ENCODE measurements at places on chromosomes 7 and 10.
A peak's percentile ranks its signal among the peaks of the same experiment; 100 is the strongest.

DNA sequence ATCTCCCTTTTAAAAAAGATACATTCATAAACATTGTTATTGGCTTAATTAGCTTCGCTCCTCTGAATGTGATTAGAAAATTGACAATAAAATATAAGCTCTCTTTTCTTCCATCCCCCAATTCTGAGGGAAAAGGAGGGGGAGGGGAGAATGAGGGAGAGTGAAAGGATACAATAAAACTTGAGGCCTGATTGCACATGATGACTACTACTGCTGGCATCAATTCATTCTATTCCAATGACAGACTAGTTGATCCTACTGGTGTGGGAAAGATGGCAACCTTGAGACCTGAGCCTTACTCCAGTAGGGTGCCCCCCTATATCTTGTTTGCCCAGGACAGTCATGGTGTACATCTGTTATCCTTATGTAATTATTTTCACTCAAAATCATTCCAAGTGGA lies 4.5 kb upstream of the IQUB start:
- peak; percentile 10 for DNase-seq

DNA sequence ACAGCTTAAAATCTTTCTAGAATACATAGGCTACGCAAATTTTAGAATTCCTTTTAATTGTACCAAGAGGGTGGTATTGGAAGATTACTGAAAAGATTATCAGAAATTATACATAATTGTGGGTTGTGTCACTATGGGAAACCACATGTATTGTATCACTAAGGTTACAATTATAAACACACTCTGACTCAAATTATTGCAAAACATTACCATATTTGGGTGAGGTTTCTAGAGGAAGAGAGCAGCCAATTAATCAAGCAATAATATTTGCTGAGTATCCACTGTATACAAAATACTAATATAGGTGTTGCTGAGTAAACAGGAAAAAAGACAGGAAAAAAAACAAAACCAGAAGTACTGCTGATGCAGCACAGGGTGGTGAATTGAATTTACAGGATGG lies 3.1 kb upstream of the CAPZA2 start:
- DNase-seq, result peak; percentile 63

DNA sequence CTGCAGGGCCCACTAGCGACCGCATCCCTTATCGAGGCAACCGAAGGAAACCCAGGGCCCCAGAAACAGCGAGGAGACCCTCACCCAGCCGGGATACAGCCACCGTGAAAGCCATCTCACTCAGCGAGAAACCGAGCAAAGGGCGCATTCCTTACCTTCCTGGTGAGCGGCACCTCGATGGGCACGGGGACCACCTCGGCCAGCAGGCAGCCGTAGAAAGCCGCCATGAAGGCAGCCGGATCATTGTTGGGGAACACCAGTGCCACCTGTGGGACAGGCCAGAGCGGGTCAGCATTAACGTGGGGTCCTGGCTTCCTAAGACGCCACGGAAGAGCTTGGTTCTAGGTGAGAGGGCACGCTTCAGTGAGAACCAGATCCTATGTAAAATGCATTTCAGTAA lies 263.7 kb downstream of the ZMYND11 start:
- no peak for DNase-seq

GRCh38 chr7:38902449-38902848 lies 6.5 kb downstream of the VPS41 start:
- peak; percentile 36 for DNase-seq

- no peak for DNase-seq
These were observed 55.3 kb downstream of the NEURL1 start for GRCh38 chr10:103548581-103549348.

DNA sequence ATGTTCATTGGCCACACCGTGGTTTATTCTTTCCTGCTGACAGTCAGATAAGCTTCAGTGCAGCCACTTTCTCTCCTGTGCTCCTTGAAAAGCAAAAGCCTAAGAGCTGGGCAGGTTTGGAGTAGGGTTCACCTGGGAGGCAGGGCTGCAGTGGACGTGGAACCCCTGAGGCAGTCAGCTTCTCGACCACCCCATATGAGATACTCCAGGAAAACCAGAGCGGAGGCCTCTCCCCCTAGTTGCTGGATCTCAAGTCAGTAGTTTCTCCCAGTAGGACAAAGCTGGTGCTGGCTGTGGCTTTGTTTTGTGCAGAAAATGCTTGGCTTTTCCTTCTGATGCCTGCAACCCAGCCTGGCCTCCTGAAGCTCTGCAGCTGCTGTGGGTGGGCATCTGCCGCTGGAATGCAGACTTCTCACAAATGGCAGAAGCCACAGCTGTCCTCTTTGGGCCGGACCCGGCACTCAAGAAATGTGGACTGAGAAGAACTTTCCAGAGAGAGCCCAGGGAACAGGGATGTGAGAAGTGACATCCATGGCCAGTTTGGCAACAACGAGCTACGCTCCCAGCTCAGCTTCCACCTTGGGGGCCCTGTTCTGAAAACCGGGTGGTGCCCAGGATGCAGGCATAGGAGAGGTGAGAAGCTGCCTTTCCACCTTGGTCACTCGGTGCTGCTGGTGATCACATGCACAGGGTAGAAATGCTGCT lies 276.6 kb upstream of the TCERG1L start:
- no peak for DNase-seq

DNA sequence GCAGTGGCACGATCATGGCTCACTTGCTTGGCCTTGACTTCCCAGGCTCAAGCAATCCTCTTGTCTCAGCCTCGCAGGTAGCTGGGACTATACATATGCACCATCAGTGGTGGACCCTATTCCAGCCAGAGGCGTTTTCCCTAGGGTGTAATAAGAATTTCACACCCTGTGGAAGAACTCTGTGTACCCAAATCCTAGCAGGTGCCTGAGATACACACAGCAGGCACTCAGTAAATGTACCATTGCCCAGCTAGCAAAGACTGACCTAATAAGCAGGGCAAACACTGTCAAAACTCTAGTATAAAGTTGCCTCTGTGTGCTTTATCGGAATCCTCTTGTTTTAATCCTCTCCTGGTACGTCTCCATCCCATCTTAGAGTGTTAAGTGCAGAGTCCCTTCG lies 33.7 kb upstream of the BHLHA15 start:
- no peak for DNase-seq

DNA sequence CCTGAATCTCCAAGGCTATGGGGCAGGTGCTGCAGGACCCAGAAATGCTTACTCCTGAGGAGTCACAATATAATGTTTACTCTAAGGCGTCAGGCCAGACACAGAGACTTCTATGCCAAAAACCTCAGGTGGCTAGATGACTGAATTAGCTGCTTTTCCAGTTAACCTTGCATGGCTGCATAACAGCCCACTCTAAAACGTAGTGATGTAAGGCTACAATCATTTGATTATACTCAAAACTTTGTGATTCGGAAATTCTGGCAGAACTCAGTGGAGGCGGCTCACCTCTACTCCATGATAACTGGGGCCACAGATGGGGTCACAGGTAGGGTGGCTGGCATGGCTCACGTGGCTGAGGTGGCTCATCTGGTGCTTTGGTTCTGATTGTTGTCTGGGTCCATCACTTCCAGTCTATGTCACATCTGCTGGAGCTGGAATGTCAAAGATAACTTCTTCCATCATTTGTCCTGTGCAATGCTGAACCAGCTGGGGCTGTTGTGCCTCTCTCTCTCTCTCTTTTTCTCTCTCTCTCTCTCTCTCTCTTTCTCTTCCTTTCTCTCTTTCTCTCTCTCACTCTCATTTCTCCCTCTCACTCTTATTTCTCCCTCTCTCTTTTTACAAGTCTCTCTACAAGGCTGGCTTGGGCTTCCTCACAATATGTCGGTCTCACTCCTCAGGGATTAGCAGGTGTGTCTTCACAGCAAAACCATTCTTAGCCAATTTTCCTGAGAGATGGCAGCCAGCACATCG lies 11.8 kb downstream of the TMEM72 start:
- no peak for DNase-seq

DNA sequence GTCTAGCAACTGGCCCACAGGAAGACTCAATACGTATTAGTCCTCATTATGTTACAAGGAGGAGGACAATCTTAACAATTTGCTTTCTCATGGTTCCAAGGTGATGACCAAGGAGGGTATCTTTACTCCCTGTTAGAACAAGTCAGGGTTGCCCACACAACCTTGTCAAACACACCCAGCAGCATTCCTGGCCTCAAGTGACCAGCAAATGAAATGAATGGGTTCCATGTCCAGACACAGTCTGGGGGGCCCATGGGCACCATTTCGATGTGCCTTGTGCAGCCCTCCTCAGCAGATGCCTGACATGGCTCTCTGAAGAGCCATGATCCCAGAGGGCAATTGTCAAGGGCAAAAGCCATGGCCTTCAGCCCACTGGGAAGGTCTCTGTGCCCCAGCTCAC lies 40.8 kb downstream of the ANXA8 start:
- no peak for DNase-seq

DNA sequence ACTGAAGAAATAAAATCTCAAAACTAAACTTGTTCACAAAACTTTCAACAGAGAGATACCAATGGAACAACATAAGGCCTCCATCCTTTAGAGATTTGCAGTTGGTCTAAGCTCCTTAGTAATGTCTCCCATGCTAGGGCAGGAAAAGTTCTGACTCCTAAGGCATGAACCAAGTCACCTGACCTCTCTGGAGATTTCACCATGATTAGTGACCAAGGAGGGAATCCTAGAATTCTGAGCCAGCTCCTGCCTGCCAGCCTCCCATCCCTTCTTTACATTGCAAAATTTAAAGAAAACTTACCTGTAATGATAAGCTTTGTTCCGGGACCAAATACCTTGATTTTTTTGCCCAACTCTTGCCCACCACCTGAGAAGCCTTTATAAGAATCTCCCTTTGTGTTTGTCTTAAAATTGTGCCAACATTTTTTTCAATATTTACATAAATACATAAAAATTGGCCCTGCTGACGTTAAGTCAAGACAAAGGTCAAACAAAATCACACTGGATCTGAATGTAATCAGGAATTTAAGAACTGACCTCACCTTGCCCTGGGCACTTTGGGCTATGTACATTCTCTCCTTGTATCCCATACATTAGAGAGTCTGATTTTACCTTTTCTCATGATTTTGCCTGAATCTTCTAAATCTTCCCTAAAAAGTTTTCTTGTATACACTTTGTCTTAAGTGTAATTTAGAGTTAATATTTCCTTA lies at the start of gene TARP:
Gene TARP, minus strand, starts transcription at position 351 of the 710 bp plus-strand sequence.
- DNase-seq, result no peak

GRCh38 chr7:41029072-41029499 lies 673.8 kb downstream of the INHBA start:
- peak; percentile 97 for DNase-seq

DNA sequence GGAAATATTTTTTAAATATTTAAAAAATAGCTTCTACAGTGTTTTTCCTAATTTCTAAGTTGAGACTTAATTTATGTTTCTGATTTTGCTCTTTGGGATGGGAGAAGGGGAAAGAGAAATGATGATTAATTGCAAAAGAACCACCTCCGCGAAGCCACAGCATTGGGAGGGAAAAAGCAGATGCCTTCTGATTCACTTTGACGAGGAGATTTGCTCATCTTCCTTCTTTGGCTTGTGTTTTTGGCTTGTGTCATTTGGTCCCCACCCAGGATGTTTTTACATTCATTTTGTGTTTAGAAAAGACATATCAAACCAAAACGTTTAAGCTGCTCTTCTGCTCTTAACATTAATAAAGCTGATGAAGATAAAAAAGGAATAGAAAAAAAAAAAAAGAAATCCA lies 121.7 kb downstream of the MACC1 start:
- DNase-seq, result no peak

DNA sequence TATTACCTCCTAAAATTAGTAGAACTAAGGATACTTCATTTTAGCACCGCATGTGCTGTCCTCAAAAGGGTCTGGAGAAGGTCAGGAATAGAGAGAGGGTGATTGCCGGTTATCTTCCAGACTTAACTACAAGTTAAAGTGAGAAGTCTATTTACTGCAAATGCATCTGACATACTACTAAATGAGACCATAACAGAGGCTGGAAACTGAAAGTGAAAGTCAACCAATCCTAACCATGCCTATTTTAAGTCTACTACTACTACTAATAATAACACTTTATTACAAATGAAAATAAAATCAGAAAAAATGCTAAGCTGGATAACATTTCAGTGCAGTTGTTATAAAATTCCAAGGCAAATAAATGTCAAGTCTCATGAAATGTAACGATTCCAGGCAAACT lies 244.7 kb downstream of the KIF20B start:
- DNase-seq, result no peak

- no peak for DNase-seq
These were observed 647.8 kb downstream of the INHBA start for GRCh38 chr7:41054960-41055661.

DNA sequence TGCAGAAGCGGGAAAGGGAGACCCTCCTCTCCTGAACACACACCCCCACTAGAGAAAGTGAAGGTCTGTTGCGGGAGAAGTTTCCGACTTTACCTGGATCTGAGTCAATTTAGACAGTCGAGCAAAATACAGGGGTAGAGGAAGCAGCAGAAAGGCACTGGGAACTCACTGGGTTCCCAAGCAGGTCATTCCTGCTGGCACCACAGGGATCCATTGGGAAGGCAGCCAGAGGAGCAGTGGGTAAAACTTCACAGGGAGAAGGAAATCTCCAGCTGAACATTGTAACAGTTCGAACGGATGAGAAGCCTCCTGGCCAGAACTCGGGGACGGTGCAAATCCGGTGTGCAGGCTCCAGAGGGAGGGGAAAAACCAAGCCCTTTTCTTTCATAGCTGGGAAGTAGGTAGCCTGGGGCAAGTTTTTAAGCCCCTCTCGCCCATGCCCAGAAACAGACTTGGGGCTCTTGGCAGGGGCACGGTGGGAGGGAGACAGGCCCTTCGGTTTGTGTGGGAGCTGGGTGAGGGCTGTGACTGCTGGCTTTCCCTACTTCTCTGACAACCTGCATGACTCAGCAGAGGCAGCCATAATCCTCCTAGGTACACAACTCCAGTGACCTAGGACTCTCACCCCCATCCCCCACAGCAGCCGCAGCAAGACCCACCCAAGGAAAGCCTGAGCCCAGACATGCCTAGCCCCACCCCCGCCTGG lies 51.9 kb downstream of the DDC start:
- DNase-seq, result no peak

GRCh38 chr7:37107047-37107750 lies 341.5 kb downstream of the ELMO1 start:
- no peak for DNase-seq

DNA sequence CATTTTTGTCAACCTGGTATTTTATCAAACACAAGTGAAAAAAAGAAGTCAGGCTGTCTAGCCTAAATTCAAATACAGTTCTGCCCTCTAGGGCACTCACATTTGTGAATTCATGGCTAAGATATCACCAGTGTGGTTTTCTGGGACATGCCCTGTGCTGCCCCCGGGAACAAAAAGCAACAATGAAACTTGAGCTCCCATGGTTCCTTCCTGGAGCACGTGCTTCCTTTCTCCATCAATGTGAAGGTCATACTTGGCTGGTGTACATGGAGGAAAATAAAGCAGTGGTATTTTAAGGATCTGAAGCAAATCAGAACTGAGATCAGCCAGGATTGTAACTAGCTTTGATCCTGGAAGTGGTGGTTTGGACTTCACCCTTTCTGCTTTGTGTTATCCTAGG lies 128.9 kb upstream of the FRMD4A start:
- peak; percentile 32 for DNase-seq

GRCh38 chr7:2866601-2867000 lies 22.5 kb upstream of the GNA12 start:
- no peak for DNase-seq

DNA sequence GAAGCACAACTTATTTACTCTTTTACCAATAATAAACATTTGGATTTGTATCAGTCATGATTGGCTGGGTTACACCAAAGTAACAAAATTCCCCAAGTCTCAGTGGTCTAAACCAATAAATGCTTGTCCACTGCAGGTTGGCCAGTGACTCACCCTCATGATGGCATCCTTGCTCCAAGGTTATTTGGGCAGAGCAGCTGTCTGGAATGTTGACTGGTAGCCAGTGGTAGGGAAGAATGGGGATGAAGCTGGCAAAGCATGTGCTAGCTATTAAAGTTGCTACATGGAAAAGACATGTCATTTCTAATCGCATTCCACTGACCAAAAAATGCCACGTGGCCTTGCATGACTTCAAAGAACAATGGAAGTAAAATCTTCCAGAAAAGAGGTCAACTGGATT lies 1168.7 kb upstream of the CELF2 start:
- DNase-seq, result peak; percentile 34
